ENCODE measurements at places on chromosomes 2 and 18. TPM values are rescaled to one million over a fixed set of nuclear protein-coding genes. Genes with fewer than 3 reads are reported as not detected.

Gene RGPD3
- 0.06 TPM for polyA plus RNA-seq

Gene SKOR2
- not detected for polyA plus RNA-seq

Gene CNTNAP5
- not detected for polyA plus RNA-seq

Gene RNPEPL1
- 39.8 TPM for polyA plus RNA-seq

Gene OBSL1
- polyA plus RNA-seq, result not detected

Gene SLC19A3
- not detected for polyA plus RNA-seq

Gene TMEM163
- polyA plus RNA-seq, result not detected

Gene ANKAR
- 3.6 TPM for polyA plus RNA-seq

Gene DCDC2C
- not detected for polyA plus RNA-seq

Gene KANSL1L
- polyA plus RNA-seq, result 0.76 TPM

Gene LIMS4
- polyA plus RNA-seq, result 0.82 TPM

Gene TUBA4B
- not detected for polyA plus RNA-seq

Gene ABCG8
- 0.02 TPM for polyA plus RNA-seq

Gene ACVR1C
- 1.4 TPM for polyA plus RNA-seq

Gene TGFBRAP1
- 19.4 TPM for polyA plus RNA-seq

Gene GALR1
- not detected for polyA plus RNA-seq
